ENCODE measurements at places on chromosomes 6 and 20. TPM values are rescaled to one million over a fixed set of nuclear protein-coding genes. Genes with fewer than 3 reads are reported as not detected.

Gene RHAG
- total RNA-seq = not detected

Gene VSTM2L
- total RNA-seq = 0.19 TPM

Gene HLA-DQA2
- total RNA-seq = 3.1 TPM

Gene PCED1A
- total RNA-seq = 46.5 TPM

Gene PRSS16
- 3.5 TPM for total RNA-seq

Gene RBBP8NL
- total RNA-seq = 0.03 TPM

Gene MOXD1
- 4.1 TPM for total RNA-seq

All from A375 (cell line).